Prostate gland (tissue), 2 donors: ENCODE measurements at places on chromosomes 4 and X. TPM values are rescaled to one million over a fixed set of nuclear protein-coding genes. Genes with fewer than 3 reads are reported as not detected.

RBM47 gene
- 302 TPM for total RNA-seq

HOPX gene
- 117 TPM for total RNA-seq

TMSB15B gene
- 10.4 TPM for total RNA-seq

RHOXF2B gene
- not detected for total RNA-seq

ARMCX2 gene
- total RNA-seq: 26.4 TPM

ERCC6L gene
- 0.59 TPM for total RNA-seq

SLIT2 gene
- 8.5 TPM for total RNA-seq

MAP7D2 gene
- 9.9 TPM for total RNA-seq

CSAG2 gene
- total RNA-seq: not detected

ZC4H2 gene
- total RNA-seq: 16.7 TPM

RBM10 gene
- total RNA-seq: 49.0 TPM

NPY1R gene
- 9.5 TPM for total RNA-seq

TBX22 gene
- total RNA-seq: 46.5 TPM

FAM13A gene
- 107 TPM for total RNA-seq

GPR50 gene
- not detected for total RNA-seq

KLF3 gene
- total RNA-seq: 55.4 TPM

TACC3 gene
- 4.3 TPM for total RNA-seq

SNCA gene
- 5.6 TPM for total RNA-seq

RTL9 gene
- total RNA-seq: 56.7 TPM

TMEM47 gene
- total RNA-seq: 35.7 TPM

FGFBP1 gene
- 1.4 TPM for total RNA-seq

GRIA3 gene
- 1.6 TPM for total RNA-seq

OFD1 gene
- total RNA-seq: 36.2 TPM

DDIT4L gene
- 2.6 TPM for total RNA-seq

FSTL5 gene
- not detected for total RNA-seq

CTPS2 gene
- 20.4 TPM for total RNA-seq

XAGE5 gene
- total RNA-seq: not detected

PROM1 gene
- 9.7 TPM for total RNA-seq

REST gene
- total RNA-seq: 38.0 TPM

RBM3 gene
- total RNA-seq: 169 TPM

SPANXB1 gene
- 9.8 TPM for total RNA-seq

GLRA3 gene
- 0.17 TPM for total RNA-seq

ARHGAP24 gene
- 7.4 TPM for total RNA-seq

AREG gene
- 4.2 TPM for total RNA-seq

XK gene
- 3.2 TPM for total RNA-seq

GAGE13 gene
- total RNA-seq: not detected

CITED1 gene
- 20.1 TPM for total RNA-seq

SPP1 gene
- total RNA-seq: 6.4 TPM

MAGEA2 gene
- total RNA-seq: 7.8 TPM

TEX13C gene
- 2.2 TPM for total RNA-seq

IQCM gene
- not detected for total RNA-seq

VSIG4 gene
- total RNA-seq: 14.5 TPM

SHROOM4 gene
- total RNA-seq: 6.1 TPM

POU4F2 gene
- not detected for total RNA-seq

ZMAT1 gene
- 7.3 TPM for total RNA-seq
